Hematopoietic multipotent progenitor cell (in vitro differentiated cells): ENCODE measurements at places on chromosomes 2 and 18. TPM values are rescaled to one million over a fixed set of nuclear protein-coding genes. Genes with fewer than 3 reads are reported as not detected.

IKZF2 gene
- 43.1 TPM for total RNA-seq

FEV gene
- total RNA-seq: not detected

DCAF17 gene
- total RNA-seq: 14.8 TPM

ATP8B1 gene
- total RNA-seq: 0.27 TPM

LRRC30 gene
- total RNA-seq: not detected

ST8SIA5 gene
- total RNA-seq: under 0.01 TPM

TRAF3IP1 gene
- 4.8 TPM for total RNA-seq

LYG2 gene
- not detected for total RNA-seq

PARD6G gene
- total RNA-seq: under 0.01 TPM

LANCL1 gene
- total RNA-seq: 35.0 TPM

DNER gene
- total RNA-seq: not detected

RAB31 gene
- 1.9 TPM for total RNA-seq

TEKT4 gene
- not detected for total RNA-seq

GALR1 gene
- under 0.01 TPM for total RNA-seq

OLA1 gene
- 22.1 TPM for total RNA-seq

FN1 gene
- 0.54 TPM for total RNA-seq

PKDCC gene
- 0.27 TPM for total RNA-seq

UCN gene
- 2.2 TPM for total RNA-seq

CXCR1 gene
- under 0.01 TPM for total RNA-seq

TMEM17 gene
- 2.4 TPM for total RNA-seq

LYPD6B gene
- total RNA-seq: 0.81 TPM

CPS1 gene
- total RNA-seq: 0.54 TPM

GPATCH11 gene
- total RNA-seq: 4.0 TPM

GCG gene
- not detected for total RNA-seq

ALPP gene
- 0.27 TPM for total RNA-seq

CLEC4F gene
- not detected for total RNA-seq

BMP10 gene
- under 0.01 TPM for total RNA-seq

ACVR1 gene
- 10.5 TPM for total RNA-seq

GPAT2 gene
- total RNA-seq: 11.8 TPM

DYSF gene
- 0.81 TPM for total RNA-seq

FAM228A gene
- 0.27 TPM for total RNA-seq

DSG1 gene
- not detected for total RNA-seq
